ENCODE measurements at places on chromosomes 5 and 9. TPM values are rescaled to one million over a fixed set of nuclear protein-coding genes. Genes with fewer than 3 reads are reported as not detected.

Gene SPOCK1
- 36.1 TPM for total RNA-seq

Gene KCNV2
- total RNA-seq: not detected

Gene SYK
- not detected for total RNA-seq

Gene MEF2C
- total RNA-seq: 14.1 TPM

Gene DOK3
- total RNA-seq: 1.8 TPM

Gene C9orf50
- 0.44 TPM for total RNA-seq

Gene F2RL1
- total RNA-seq: 8.6 TPM

Gene CCNI2
- not detected for total RNA-seq

Gene MAMDC4
- total RNA-seq: 1.3 TPM

Gene PCDHGB3
- 7.1 TPM for total RNA-seq

Gene CDX1
- total RNA-seq: 0.17 TPM

Gene PKD2L2
- total RNA-seq: not detected

Measured in smooth muscle cell of trachea (primary cell).